ENCODE measurements at places on chromosomes 12 and 14.

DNA sequence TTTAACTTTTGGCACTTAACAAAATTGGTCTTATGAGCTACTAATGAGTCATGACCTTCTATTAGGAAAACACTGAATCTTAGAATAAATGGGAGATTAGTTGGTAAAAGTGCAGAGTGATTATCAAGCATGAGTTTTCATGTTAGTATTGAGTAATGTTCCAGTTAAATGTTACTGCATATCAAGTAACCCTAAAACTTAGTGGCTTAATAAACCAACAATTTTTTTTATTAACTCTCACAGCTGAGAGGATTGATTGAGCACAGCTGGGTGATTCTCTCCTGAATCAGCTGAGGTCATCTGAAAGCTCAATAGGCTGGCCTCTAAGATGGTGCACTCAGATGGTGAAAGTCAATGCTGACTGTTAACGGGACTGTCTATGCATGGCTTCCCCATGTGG, 248.6 kb downstream of the BCL11B start:
- H3K4me1 ChIP-seq: no peaks in the 10 kb centered on the region
- H3K27me3 ChIP-seq: no peaks in the 10 kb centered on the region
- no peaks in the 10 kb centered on the region for H3K36me3 ChIP-seq
- DNase-seq: no peak
- no peak overlapping the region for H3K27ac ChIP-seq
- H3K4me3 ChIP-seq: no peak overlapping the region

DNA sequence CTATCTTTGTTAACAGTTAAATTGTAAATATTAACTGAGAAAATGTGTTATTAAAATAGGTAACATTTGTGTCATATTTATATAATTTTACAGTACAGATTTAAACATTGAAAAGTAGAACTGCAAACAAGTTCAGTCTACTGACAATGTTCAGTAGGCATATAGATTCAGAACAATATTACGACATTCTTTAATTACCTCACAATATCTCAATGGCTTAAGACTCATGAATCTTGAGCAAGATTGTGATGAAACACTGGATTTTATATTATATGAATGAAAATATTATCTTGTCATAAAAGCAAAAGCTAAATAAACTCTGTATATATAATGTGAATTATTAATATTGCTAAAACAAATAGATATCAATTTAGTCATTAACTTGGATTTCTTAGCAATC, 194.9 kb downstream of the ADAMTS20 start:
- H3K36me3 ChIP-seq: no peaks in the 10 kb centered on the region
- H3K4me3 ChIP-seq: no peak overlapping the region

DNA sequence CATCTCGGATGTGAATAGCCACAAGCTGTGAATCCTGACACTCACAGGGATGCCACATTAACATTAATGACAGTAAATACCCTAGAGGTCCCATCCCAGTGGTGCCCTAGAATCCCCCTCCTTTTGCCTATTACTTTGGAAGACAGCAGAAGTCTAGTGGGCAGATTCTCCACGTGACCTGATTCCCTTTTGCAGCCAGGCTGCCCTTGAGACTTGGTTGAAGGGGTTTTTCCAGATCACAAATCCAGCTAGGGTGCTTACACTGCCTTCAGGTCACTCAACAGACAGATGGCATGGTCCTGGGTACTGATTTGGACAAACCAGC, 8.7 kb downstream of the HDAC7 start:
- peaks cover 98% of the 10 kb centered on the region for H3K4me1 ChIP-seq
- H3K27ac ChIP-seq: peak overlapping the region; percentile 98
- H3K36me3 ChIP-seq: no peaks in the 10 kb centered on the region
- H3K27me3 ChIP-seq: no peaks in the 10 kb centered on the region
- H3K4me3 ChIP-seq: peak overlapping the region; percentile 12

GRCh38 chr14:63045234-63045611, at the start of gene KCNH5:
Gene KCNH5, minus strand, starts transcription at chr14:63045458. Its CDS starts 272 bp downstream, at chr14:63045186.
- no peaks in the 10 kb centered on the region for H3K27me3 ChIP-seq
- H3K4me3 ChIP-seq: peak within 1 kb of the TSS; percentile 62
- no peaks in the 10 kb centered on the region for H3K36me3 ChIP-seq
- H3K27ac ChIP-seq: no peak within 1 kb of the TSS
- DNase-seq: no peak

GRCh38 chr14:70257526-70257925, 68.8 kb upstream of the SLC8A3 start:
- H3K36me3 ChIP-seq: no peaks in the 10 kb centered on the region
- H3K4me3 ChIP-seq: no peak overlapping the region
- H3K27me3 ChIP-seq: no peaks in the 10 kb centered on the region

GRCh38 chr12:39123580-39124253, 218.3 kb upstream of the CPNE8 start:
- no peaks in the 10 kb centered on the region for H3K4me1 ChIP-seq
- no peak overlapping the region for H3K27ac ChIP-seq
- no peak for DNase-seq
- H3K36me3 ChIP-seq: no peaks in the 10 kb centered on the region

GRCh38 chr12:64058541-64059265, 163.4 kb downstream of the KICS2 start:
- no peak overlapping the region for H3K27ac ChIP-seq
- H3K4me1 ChIP-seq: no peaks in the 10 kb centered on the region
- no peaks in the 10 kb centered on the region for H3K27me3 ChIP-seq
- H3K36me3 ChIP-seq: no peaks in the 10 kb centered on the region
- DNase-seq: no peak

GRCh38 chr14:83491091-83491490, 1957.4 kb upstream of the SEL1L start:
- H3K4me3 ChIP-seq: no peak overlapping the region
- DNase-seq: no peak
- no peaks in the 10 kb centered on the region for H3K4me1 ChIP-seq
- no peak overlapping the region for H3K27ac ChIP-seq

DNA sequence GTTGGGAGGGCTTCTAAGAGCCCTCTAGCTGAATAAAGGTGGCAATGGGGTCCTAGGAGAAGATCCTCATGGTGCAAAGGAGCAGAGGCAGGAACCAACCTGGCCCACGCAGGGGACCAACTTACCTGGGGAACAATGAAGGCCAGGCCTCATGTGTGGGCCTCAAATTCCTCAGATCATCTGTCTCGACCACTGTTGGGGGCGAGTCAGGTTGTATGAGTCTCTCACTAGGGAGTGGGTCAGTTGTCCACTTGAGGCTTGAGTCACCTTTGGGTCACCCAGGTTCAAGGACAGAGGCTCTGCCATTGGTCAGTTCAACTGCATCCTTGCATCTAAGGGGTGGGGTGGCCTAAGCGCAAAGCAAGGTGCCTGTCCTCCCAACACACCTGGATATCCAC, 43.7 kb upstream of the BDKRB2 start:
- H3K36me3 ChIP-seq: no peaks in the 10 kb centered on the region
- H3K27me3 ChIP-seq: no peaks in the 10 kb centered on the region
- DNase-seq: no peak
- no peaks in the 10 kb centered on the region for H3K4me1 ChIP-seq
- H3K27ac ChIP-seq: no peak overlapping the region
- no peak overlapping the region for H3K4me3 ChIP-seq

- H3K4me1 ChIP-seq: no peaks in the 10 kb centered on the region
- H3K36me3 ChIP-seq: no peaks in the 10 kb centered on the region
- no peak for DNase-seq
- H3K4me3 ChIP-seq: no peak overlapping the region
- no peak overlapping the region for H3K27ac ChIP-seq
- no peaks in the 10 kb centered on the region for H3K27me3 ChIP-seq
Observed at GRCh38 chr12:89783359-89784060, 74.9 kb upstream of the ATP2B1 start.

DNA sequence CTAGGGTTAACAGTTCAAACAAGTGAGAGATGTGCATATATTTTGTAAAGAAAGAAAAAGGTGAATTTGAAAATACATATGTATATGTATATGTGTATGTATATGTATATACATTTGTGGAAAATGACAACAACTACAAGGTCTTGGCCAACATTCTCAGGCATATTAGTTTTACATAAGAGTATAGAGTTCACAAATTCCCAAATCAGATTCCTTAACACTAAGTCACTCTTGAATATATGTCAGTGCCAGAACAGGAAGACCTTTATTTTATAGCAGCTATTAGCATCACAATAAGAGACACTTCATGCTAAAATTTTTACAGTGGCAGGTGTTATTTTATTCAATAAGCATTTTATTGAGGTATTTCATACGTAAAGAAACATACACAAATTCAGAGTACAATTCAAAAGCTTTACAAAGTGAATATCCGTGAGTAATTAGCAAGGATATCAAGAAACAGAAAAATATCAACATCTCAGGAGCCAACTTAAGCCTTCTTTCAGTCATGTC, 179.7 kb downstream of the SLC6A15 start:
- no peak for DNase-seq
- no peak overlapping the region for H3K27ac ChIP-seq
- H3K4me1 ChIP-seq: no peaks in the 10 kb centered on the region
- no peak overlapping the region for H3K4me3 ChIP-seq
- H3K36me3 ChIP-seq: no peaks in the 10 kb centered on the region

DNA sequence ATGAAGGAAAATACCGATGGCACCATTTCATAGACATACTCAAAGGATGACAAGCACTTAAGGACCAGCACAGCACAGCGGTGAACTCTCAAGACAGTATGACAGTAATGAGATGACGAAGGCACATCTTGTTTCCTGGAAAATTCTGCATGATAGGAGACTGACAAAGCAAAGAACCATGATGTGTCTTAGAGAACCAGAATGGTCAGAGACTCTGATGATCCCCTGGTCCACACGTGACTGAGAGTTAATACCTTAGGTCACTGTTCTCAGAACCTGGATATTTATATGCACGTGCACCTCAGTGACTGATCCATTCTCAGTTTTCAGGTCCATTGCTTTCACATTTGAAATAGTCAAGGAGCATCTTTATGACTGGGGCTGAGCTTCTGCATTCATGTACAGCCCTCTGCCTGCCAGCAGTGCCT, 35.3 kb downstream of the PROX2 start:
- H3K27me3 ChIP-seq: no peaks in the 10 kb centered on the region
- H3K27ac ChIP-seq: no peak overlapping the region
- H3K4me1 ChIP-seq: no peaks in the 10 kb centered on the region
- DNase-seq: no peak
- H3K36me3 ChIP-seq: no peaks in the 10 kb centered on the region

DNA sequence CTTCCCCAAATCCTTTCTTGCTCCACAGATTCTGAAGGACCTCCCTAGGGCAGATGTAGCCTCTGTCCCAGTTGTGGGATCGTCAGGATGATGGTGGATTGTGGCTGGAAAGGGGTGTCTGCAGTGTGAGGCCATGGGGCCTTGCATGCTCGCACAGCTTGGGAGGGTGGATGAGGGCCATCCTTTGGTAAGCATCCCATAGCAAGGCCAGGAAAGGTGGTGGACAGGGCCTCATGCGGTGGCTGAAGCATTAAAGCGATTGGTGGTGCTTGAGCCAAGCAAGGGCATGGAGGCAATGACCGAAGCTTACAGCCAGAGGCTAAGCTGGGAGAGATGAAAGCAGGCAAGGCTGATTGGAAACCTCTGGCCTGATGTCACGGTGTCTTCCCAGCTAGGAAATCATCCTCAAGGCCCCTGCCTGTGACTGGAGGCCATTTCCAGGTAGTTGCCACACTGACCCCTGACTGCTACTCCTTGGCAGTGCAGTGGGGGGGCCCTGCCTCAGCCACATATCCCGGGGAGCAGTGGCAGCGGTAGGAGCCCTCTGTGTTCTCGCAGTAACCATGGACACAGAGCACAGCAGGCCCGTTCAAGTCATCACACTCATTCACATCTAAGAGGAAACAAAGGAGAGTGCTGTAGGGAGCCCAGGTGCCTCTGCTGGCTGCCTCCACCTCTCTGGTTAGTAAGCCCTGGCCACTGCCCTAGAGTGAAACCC, 7.0 kb downstream of the ISCA2 start:
- peak overlapping the region; percentile 4 for H3K27ac ChIP-seq
- H3K36me3 ChIP-seq: peaks cover 54% of the 10 kb centered on the region
- no peak for DNase-seq
- H3K4me3 ChIP-seq: no peak overlapping the region
- H3K27me3 ChIP-seq: no peaks in the 10 kb centered on the region
- H3K4me1 ChIP-seq: peaks cover 8% of the 10 kb centered on the region

DNA sequence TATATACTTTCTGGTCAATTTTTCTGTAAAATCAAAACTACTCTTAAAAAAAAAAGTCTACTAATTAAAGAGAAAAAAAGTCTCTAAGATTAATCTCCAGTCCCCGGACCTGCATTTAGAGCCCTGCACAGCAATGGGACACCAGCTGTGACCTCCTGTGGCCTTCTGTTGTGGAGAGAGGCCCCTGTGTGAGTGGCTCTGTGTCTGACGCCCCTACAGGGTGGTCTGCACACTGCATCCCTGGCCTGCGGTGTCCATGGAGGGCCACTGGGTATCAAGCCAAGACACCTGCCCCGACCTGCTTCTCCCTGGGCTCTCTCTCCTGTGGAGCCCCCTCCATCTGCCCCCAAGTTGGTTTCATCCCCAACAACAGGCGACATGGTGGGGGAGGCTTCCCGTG, 248.0 kb upstream of the DIO3 start:
- no peaks in the 10 kb centered on the region for H3K4me1 ChIP-seq
- H3K27me3 ChIP-seq: no peaks in the 10 kb centered on the region
- no peaks in the 10 kb centered on the region for H3K36me3 ChIP-seq
- no peak for DNase-seq

- H3K27me3 ChIP-seq: no peaks in the 10 kb centered on the region
- DNase-seq: no peak
- H3K4me3 ChIP-seq: no peak overlapping the region
- H3K4me1 ChIP-seq: peaks cover 20% of the 10 kb centered on the region
Observed at GRCh38 chr12:466762-467161, 7.0 kb downstream of the B4GALNT3 start.

- H3K36me3 ChIP-seq: no peaks in the 10 kb centered on the region
- no peak overlapping the region for H3K27ac ChIP-seq
- no peak overlapping the region for H3K4me3 ChIP-seq
- no peak for DNase-seq
- no peaks in the 10 kb centered on the region for H3K27me3 ChIP-seq
Observed at GRCh38 chr12:113071135-113072112, 14.9 kb downstream of the DTX1 start.

DNA sequence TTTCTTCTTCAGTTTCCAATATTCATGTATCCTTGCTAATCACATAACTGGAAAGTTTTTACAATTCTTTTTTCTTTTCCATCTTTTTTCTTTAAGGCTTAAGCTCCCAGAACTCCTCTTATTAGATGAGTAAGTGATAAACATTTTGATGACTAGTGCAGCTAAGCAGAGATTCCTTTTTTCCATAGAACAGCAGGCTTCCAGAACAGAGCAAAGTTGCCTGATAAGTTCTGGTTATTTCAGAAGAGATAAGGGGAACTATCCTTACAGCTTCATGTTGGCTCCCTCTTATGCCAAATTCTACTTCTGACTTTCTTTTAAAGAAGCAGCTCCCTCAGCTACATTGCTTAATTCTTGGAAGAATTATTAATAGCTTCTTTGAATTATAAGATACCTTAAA, 194.7 kb upstream of the FAR2 start:
- no peaks in the 10 kb centered on the region for H3K4me1 ChIP-seq
- H3K27ac ChIP-seq: no peak overlapping the region
- no peaks in the 10 kb centered on the region for H3K27me3 ChIP-seq
- H3K4me3 ChIP-seq: no peak overlapping the region
- H3K36me3 ChIP-seq: no peaks in the 10 kb centered on the region
- DNase-seq: no peak

- no peaks in the 10 kb centered on the region for H3K36me3 ChIP-seq
- H3K4me1 ChIP-seq: no peaks in the 10 kb centered on the region
- no peak for DNase-seq
- H3K27ac ChIP-seq: no peak overlapping the region
Observed at GRCh38 chr14:100725587-100726387, 905 bp upstream of the DLK1 start.

GRCh38 chr14:88002421-88003075, 2.4 kb upstream of the GPR65 start:
- no peaks in the 10 kb centered on the region for H3K36me3 ChIP-seq
- no peaks in the 10 kb centered on the region for H3K4me1 ChIP-seq
- no peaks in the 10 kb centered on the region for H3K27me3 ChIP-seq
- no peak overlapping the region for H3K27ac ChIP-seq
- H3K4me3 ChIP-seq: no peak overlapping the region

GRCh38 chr14:104116756-104117340, 21.5 kb upstream of the KIF26A start:
- H3K36me3 ChIP-seq: no peaks in the 10 kb centered on the region
- no peaks in the 10 kb centered on the region for H3K27me3 ChIP-seq
- H3K4me1 ChIP-seq: peaks cover 16% of the 10 kb centered on the region

Data from thoracic aorta (tissue), 2 donors.